ENCODE measurements at places on chromosomes 13 and 19. TPM values are rescaled to one million over a fixed set of nuclear protein-coding genes. Genes with fewer than 3 reads are reported as not detected.

TMEM221 gene
- polyA plus RNA-seq = 0.06 TPM

GIPR gene
- polyA plus RNA-seq = not detected

NALCN gene
- 2.2 TPM for polyA plus RNA-seq

GAMT gene
- 46.8 TPM for polyA plus RNA-seq

ZNF98 gene
- not detected for polyA plus RNA-seq

DMWD gene
- polyA plus RNA-seq = 45.5 TPM

CEBPA gene
- polyA plus RNA-seq = 0.06 TPM

ERF gene
- 102 TPM for polyA plus RNA-seq

SLITRK6 gene
- not detected for polyA plus RNA-seq

LRRC25 gene
- not detected for polyA plus RNA-seq

MBD3L2 gene
- not detected for polyA plus RNA-seq

SOHLH2 gene
- 0.11 TPM for polyA plus RNA-seq

IGFL2 gene
- not detected for polyA plus RNA-seq

ATP12A gene
- polyA plus RNA-seq = not detected

SHANK1 gene
- polyA plus RNA-seq = 0.66 TPM

ATP4A gene
- polyA plus RNA-seq = not detected

TGFBR3L gene
- 0.35 TPM for polyA plus RNA-seq

ADGRE2 gene
- polyA plus RNA-seq = not detected

IGFL1 gene
- polyA plus RNA-seq = not detected

WDR88 gene
- not detected for polyA plus RNA-seq

PTGER1 gene
- 0.21 TPM for polyA plus RNA-seq

Measured in endothelial cell of umbilical vein (primary cell).